ENCODE measurements at places on chromosomes 7 and 10.

DNA sequence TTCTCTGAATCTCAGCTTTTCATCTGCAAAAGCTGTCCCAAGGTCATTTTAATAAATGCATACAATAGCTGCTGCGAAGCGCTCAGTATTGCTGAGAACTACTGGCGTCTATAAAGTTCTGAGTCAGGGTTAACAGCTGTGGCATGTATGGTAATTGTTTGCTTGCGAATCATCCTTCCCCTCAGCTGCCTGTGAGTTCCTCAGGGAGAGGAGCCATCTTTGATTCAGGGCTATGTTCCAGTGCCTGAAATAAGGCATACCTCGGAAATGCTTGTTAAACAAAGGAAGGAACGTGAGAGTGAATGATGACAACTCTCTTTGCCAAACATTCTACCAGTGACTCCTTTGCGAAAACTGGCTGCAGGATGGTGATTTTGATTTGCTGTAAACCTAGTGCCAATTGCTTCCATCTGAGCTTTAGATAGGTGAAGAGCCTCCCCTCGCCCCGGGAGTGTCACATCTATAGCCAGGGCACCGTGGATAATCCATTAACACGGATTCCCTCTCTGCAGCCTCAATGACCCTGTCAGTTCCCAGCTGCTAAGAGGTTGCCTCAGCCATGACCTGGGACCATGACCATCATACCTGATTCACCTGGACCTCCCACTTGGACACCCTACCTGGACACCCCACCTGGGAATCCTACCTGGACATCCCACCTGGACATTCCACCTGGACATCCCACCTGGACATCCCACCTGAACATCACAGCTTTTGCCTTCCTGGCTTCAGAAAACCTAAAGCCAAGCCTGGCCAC is 39.6 kb downstream of the GPRIN2 start:
- peak; percentile 80 for DNase-seq

GRCh38 chr10:31317652-31318381 is 1.2 kb upstream of the ZEB1 start:
- no peak for DNase-seq

DNA sequence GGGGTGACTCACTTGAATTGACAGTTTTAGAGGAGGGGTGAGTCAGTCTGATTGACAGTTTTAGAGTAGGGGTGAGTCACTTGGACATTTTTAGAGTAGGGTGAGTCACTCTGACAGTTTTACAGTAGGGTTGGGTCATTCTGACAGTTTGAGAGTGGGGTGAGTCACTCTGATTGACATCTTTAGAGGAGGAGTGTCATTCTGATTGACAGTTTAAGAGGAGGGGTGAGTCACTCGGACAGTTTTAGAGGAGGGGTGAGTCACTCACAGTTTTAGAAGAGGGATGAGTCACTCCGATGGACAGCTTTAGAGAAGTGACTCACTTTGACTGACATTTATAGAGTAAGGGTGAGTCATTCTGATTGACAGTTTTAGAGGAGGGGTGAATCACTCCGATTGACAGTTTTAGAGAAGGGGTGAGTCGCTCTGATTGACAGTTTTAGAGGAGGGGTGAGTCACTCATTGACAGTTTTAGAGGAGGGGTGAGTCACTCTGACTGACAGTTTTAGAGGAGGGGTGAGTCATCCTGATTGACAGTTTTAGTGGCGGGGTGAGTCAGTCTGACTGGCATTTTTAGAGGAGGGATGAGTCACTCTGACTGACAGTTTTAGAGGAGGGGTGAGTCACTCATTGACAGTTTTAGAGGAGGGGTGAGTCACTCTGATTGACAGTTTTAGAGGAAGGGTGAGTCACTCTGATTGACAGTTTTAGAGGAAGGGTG is 595.9 kb downstream of the DNAJB6 start:
- DNase-seq, result no peak

GRCh38 chr10:59888781-59889435 is 17.4 kb downstream of the CCDC6 start:
- no peak for DNase-seq

- no peak for DNase-seq
These were observed 30.2 kb upstream of the PDE1C start for GRCh38 chr7:32100407-32100907.

GRCh38 chr10:16832351-16833080 is 15.3 kb upstream of the RSU1 start:
- DNase-seq, result peak; percentile 96

DNA sequence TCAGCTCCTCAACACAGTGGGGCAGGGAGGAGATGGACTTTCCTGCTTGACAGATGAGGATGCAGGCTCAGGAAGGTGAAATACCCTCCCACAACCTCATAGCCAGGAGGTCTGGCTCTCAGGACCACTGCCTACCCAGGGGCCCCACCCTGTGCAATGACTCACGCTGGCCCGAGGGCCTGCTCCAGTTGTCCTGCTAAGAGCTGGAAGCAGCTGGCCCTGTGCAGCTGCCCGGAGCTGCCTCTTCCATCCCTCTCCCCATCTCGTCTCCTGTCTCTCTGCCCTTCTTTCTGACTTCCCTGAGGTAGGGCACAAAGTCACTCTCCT is 123.9 kb downstream of the ZMIZ1 start:
- peak; percentile 50 for DNase-seq

DNA sequence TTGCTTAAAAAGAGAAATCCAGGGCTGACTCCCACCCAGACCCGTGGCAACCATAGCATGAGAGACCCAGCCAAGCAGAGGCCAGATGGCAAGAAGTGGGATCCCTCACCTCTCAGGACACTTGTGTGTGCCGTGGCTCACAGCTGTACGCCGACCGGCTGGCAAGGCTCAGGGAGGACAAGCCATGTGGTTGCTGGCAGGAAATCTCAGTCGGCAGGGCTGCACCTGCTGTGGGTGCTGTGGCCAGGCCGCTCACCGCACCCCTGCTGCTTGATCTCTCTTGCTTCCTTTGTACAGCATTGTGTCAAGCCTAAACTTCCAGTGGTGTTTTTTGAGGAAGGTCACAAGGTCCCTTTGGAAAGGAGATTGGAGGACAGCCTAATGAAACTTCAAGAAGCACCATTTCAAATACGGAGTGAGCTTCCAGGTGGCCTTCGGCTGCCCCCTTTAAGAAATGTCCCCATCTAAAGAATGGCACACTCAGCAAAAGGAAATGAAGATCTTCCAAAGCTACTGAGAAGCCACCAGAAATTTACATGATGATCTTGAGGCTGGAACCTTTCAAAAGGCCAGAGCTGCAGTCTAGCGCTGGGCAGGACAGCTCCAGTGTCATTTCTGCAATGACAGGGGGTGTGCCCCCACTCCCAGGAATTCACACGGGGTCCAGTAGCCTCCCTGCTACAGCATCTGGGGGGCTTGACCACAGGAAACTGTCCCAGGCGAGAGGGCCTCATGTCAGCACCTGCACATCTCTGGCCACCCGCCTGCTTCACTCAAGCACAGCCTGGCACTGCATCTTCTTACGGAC is 409.0 kb upstream of the MGMT start:
- DNase-seq, result no peak

GRCh38 chr7:34673066-34673465 is 15.0 kb downstream of the NPSR1 start:
- DNase-seq, result no peak

- peak; percentile 38 for DNase-seq
These were observed 269.5 kb downstream of the TRIL start for GRCh38 chr7:28688651-28689050.

- no peak for DNase-seq
These were observed 990 bp downstream of the ZNF467 start for GRCh38 chr7:149772241-149772955.

GRCh38 chr10:69612760-69613159 is 17.3 kb upstream of the FAM241B start:
- no peak for DNase-seq

GRCh38 chr10:5748394-5748803 is 63.8 kb downstream of the TASOR2 start:
- no peak for DNase-seq

DNA sequence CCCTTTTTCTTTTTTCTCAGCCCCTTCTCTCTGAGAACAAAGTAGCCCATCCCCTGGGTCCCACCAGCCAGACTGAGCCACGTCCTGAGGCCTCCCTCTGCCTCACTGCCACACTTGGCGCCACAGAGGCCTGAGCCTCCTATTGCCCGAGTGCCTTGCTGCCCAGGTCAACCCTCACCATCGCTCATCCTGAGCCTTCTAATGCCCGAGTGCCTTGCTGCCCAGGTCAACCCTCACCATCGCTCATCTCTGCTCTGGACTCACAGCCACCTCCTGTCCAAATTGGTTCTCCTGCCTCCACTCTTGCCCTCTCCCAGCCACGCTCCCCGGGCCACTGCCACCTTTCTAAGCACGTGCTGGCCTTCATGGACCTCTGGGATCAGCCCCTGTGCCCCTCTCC is 53.2 kb upstream of the SMNDC1 start:
- no peak for DNase-seq

DNA sequence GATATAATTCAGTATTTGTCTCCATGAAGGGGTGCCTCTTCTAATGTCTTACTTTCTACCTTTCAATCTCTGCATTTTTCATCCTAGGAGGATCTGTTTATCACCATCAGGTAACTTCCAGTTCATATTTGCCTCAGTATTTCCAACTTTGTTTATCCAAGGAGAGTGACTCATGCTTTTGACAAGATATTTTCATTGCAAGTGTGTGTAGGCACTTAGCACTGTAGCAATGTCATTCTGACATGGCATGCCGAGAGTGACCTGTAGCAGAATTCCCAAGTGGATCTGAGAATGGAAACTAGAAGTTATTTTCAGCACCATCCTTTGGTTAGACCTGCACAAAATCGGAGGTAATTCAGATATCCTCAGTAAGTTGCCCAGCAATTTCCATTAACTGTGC is 129.9 kb downstream of the INHBA start:
- no peak for DNase-seq

DNA sequence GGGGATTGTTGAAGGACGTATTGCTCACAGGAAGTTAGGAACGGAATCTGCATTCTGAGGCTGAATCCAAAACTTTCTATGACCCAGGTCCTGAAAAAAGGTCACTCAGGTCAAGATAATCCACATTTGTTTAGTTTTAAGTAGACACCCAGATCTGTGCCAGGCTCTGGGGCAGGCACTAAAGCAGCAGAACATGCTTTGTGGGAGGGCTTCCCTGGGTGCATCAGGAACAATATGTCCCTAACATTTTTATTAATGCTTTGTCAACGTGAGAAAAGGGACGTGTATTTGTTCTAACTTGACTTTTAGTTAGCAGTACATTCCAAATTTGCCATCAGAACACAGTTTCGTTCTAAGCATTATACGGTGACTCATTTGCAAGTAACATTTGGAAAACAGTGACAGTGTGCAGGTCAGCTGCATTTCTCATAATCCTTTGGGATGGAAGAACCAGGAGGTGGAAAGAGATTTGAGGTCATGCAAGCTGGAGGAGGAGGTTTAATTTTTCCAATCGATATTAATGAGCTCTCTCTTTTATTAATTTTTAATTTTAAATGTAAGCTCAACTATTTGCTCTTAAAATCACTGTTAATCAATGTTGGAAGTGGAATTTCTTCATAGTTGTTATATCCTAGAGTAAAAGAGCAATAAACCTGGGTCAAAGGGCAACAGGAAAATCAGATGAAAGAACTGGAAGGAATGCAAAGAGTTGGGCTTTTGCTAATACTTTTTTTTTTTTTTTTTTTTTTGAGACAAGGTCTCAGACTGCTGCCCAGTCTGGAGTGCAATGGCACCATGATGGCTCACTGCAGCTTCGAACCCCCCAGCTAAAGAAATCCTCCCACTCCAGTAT is 35.0 kb downstream of the TAS2R41 start:
- DNase-seq, result no peak

GRCh38 chr7:146028251-146028750 is 88.3 kb upstream of the CNTNAP2 start:
- no peak for DNase-seq

GRCh38 chr10:4219901-4220300 is 434.9 kb upstream of the KLF6 start:
- DNase-seq, result no peak

DNA sequence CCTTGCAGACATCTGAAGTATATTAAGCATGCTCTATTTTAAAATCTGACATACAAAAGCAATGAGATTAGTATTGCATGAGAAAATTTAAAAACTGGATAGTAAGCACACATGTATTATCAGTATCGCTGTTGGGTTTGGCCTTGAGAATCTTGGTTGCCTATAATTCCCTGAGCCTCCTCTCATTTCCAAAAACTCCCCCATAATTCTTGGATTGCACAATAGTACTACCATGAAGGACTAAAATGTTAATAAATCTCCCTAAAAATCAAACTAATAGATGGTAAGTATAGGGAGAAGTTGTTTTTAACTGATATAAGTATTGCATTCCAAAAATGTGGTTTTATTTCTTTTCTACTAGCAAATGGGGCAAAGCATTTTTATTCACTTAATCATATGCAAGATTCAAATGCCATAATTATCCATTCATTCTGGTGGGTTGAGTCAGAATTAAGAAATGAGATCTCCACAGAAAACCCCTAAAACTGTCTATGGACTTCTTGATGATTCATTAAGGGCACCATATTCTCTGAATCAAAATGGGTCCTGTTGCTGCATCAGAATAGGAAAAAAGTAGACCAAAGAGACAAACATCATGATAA is 10.3 kb upstream of the VIM start:
- DNase-seq, result peak; percentile 85

DNA sequence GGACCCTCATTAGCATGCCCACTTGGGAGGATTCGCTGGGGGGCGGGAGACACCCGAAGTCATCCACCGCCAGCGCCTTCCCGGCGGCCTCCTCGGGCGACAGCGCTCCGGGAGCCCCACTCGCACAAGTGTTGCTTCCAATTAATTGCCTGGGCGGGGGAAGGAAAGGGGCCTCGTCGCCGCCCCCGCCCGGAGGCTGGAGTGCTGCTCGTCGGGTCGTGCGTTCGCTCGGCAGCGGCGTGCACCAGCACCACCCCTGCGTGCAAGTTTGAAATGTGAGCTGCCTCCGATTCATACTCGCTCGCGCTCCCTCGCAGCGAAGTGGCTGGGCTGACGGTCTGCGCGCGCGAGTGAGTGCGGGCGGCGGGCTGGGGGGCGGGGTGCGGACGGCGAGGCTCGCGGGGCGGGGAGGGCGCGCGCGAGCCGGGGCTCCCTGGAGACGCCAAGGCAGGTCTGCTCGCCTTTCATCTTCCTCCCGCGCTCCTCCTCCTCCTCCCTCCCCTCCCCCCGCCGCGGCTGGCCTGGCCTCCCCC is 104.6 kb upstream of the PPIF start:
- peak; percentile 57 for DNase-seq

GRCh38 chr10:116669080-116669479 is 48.3 kb downstream of the PNLIPRP2 start:
- DNase-seq, result no peak

Measured in GM04504 (cell line).